ENCODE measurements at places on chromosomes 4 and X. TPM values are rescaled to one million over a fixed set of nuclear protein-coding genes. Genes with fewer than 3 reads are reported as not detected.

Gene GPRASP1
- 1.3 TPM for total RNA-seq

Gene ASMT
- 0.29 TPM for total RNA-seq

Gene TMEM47
- total RNA-seq: not detected

Gene IQCM
- not detected for total RNA-seq

Gene TAF7L
- total RNA-seq: 0.13 TPM

Gene RBPJ
- 61.7 TPM for total RNA-seq

Gene CTAG2
- total RNA-seq: not detected

Gene AFF1
- 51.6 TPM for total RNA-seq

Gene ARL9
- total RNA-seq: 0.16 TPM

Gene NLRP2B
- not detected for total RNA-seq

Gene FATE1
- not detected for total RNA-seq

Gene PABPC1L2B
- total RNA-seq: not detected

Gene TRIM60
- total RNA-seq: not detected

Gene CCDC120
- total RNA-seq: 5.4 TPM

Gene CCKAR
- total RNA-seq: not detected

Gene IL1RAPL1
- not detected for total RNA-seq

Gene FREM3
- not detected for total RNA-seq

Gene UGT2B15
- total RNA-seq: not detected

Gene MBTPS2
- total RNA-seq: 8.5 TPM

Gene GAGE12F
- not detected for total RNA-seq

Gene LRP2BP
- total RNA-seq: 1.3 TPM

All from activated CD8-positive, alpha-beta T cell treated with anti-CD3 and anti-CD28 coated beads, Interleukin-2, amount 10 ng/mL, durations not matched to agents 7 days and 5 days (primary cell).